ENCODE measurements at places on chromosomes 12 and 14.

DNA sequence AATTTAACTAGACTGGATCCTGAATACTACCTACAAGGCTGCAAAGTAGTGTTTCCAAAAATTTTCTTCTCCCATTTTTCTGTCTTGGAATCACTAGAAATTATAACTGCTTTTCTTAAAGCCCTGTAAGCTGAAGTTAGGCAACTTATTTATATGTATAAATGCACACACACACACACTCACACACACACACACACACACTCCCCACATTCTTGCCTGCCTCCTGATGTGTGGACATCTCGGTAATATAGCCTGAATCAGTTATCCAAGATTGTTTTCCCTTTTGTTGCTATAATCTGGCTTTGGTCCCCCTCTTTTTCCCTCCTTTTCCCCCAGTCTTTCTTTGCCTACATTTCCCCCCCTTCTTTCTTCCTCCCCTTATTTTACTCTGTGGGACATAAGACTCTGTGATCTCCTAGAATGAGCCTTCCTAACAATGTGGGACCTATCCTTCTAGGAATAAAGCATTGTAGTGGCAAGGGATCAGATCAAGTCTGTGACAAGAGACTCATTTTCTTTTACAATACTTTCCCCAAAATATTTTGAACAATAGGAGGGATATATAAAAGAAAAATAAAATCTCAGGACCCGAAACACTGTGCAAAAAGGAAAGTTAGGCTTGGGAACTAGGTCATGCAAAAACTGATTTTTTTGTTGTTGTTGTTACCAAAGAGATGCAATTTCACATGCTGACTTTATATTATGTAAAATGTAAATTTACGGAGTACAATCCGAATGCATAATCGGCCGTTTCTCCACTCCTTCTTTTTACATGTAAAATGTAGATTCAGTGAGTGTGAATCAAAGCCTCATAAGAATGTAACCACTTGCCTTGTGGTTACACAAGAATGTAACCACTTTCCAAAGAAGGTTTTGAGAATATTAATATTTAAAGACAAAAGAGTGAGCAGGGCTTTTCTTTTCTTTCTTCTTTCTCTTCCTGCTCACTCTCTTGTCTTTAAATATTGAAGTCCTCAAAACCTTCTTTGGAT, 26.3 kb upstream of the CD69 start:
- DNase-seq, result no peak

DNA sequence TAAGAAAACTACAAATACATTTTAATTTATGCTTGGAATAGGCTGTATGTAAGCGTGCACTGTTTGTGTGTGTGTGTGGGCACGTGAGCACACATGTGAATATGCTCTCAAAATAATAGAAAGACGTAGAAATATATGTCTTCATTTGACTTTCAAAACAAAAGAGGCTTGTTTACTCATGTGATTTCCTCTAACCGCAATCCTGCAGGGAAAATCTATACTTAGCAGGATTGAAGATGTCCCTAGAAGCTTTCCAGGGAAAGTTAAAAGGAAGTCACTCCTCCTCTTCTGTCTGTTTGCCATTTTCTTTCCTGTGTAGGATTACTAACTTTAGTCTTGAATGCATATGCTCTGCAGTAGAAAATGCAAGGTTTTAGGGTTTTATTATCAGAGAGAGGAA, 404.7 kb downstream of the MDGA2 start:
- no peak for DNase-seq

DNA sequence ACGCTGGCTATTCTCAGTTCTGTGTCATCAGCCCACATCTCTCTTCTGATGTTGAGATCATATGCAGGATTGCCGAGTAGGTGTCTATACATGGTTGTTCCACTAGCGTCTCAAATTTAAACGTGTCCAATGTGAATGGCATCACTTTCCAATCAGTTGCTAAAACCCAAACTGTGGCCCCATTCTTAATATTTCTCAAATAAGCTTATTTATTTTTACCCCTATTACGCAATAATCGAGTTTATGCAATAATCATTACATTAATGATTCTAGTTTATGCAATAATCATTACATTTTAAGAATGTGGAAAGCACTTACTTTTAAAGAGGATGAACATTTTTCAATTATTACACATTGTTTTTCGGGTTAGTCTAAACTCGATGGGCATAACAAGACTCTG, 47.8 kb downstream of the ACSS3 start:
- DNase-seq, result no peak

DNA sequence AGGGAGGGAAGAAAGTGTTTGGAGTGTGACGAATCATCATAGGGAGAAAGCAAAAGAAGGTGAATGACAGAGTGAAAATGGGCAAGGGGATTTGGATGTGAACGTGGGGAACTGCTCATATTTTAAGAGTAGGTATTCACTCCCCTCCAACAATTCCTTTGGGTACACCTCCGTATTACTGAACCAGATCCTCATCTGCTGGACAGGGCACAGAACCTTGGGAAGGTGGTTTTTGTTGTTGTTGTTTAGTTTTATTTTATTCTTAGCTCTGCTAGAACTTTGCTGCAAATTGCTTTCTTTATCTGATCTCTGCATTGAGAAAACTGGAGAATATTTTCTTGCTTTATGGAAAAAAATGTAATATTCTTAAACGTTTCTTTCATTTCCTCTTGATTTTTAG, 7.1 kb downstream of the SCN8A start:
- DNase-seq, result no peak

DNA sequence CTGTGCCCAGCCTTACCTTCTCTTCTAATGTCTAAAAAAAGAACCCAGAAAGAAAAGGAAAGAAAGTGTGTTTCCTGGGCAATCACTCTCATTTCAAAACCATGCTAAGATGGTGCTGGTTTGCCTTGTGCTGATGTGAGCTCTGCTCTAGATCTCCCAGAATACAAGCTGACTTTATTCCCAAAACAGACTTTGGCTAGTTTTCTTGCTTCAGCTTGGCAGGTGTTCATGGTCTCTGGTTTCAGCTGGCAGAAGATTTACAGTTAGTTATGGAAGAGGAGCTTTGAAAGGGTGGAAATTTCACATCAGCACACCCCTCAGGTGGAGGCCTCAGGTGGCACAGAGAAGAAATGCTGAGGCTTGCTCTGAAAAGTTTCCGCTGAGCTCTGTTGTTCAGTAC, 34.4 kb downstream of the PPP1R36 start:
- DNase-seq, result no peak

Data from NCI-H1694 (cell line).